ENCODE measurements at places on chromosomes 3 and 15. TPM values are rescaled to one million over a fixed set of nuclear protein-coding genes. Genes with fewer than 3 reads are reported as not detected.

- no peak for DNase-seq
These were observed 38.3 kb downstream of the PDE8A start for GRCh38 chr15:85019815-85020590.

- DNase-seq, result no peak
These were observed 6.9 kb downstream of the CORO2B start for GRCh38 chr15:68585574-68586273.

GRCh38 chr15:49898575-49899283 is 220.3 kb downstream of the ATP8B4 start:
- peak; percentile 53 for DNase-seq

DNA sequence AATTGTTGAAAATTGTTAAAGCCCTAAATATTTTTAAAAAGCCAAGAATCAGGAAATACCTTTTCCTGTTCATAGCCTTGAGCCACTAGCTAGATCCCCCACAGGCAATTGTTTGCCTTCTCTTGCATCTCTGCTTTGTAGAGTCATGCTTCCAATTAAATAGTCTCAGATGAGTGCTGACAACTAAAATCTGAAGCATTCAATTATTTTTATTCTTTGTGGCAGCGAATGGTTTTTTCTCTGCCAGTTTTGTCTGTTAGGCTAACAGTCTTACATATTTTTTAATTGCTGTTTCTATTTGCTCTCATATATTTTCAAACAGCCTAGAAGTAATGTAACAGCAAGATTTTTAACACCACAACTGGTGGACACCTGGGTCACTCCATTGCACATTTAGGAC is 277.1 kb upstream of the GBE1 start:
- DNase-seq, result peak; percentile 61

DNA sequence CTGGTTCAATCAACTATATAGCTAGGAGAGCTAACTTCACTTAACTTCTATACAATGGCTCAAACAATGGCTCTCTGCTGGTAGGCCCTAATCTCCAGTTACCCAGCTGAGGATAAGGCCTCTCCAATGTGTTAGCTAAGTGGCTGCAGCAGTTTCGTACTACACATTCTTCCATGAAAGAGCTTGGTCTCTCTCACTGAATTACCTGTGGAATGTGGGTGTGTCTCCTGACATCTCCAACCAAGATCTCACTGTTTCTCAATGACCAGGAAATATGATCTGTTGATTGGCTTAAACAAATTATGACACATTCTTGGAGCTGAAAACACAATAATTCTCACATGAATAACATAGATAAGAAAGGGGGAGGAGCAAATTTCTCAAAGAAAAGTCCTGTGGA is 169.8 kb upstream of the ROBO1 start:
- no peak for DNase-seq

GRCh38 chr15:99753066-99753465 is 19.8 kb upstream of the LYSMD4 start:
- DNase-seq, result no peak

The SIDT1 gene
- total RNA-seq, result 4.4 TPM

The PIGX gene
- 18.9 TPM for total RNA-seq

The ANO10 gene
- total RNA-seq, result 25.1 TPM

DNA sequence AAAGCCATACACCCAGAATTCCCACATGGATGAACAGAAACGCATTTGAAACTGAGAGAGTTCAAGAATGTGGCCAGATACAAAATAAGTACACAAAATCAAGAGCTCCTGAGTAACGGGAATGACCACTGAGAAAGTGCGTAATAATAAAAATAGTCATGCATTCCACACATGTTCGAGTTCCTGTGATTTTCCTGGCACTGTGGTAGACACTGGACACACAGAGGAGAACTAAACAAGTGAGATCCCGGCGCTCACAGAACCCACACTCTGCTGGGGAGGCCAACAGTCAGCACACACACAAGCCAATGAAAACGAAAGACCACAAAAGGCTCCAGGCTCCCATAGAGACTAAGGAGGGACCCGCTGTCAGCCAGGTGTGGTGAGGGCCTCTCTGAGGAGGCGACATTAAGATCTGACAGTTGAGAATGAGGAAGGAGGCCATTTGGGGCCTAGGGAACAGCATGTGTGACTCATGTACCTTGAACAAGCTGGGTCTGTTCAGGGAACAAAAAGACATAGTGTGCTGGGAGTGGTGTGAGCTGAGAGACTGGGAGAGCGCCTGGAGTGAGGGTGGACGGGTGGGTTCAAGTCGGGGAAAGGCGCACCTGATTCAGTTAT is 5.1 kb downstream of the FAM107A start:
- no peak for DNase-seq

GRCh38 chr3:130854208-130854864 is 39.5 kb upstream of the ATP2C1 start:
- DNase-seq, result no peak

GRCh38 chr3:24437326-24437725 is 57.3 kb downstream of the THRB start:
- DNase-seq, result no peak

GRCh38 chr3:74370342-74370741 is 244.1 kb downstream of the CNTN3 start:
- no peak for DNase-seq

DNA sequence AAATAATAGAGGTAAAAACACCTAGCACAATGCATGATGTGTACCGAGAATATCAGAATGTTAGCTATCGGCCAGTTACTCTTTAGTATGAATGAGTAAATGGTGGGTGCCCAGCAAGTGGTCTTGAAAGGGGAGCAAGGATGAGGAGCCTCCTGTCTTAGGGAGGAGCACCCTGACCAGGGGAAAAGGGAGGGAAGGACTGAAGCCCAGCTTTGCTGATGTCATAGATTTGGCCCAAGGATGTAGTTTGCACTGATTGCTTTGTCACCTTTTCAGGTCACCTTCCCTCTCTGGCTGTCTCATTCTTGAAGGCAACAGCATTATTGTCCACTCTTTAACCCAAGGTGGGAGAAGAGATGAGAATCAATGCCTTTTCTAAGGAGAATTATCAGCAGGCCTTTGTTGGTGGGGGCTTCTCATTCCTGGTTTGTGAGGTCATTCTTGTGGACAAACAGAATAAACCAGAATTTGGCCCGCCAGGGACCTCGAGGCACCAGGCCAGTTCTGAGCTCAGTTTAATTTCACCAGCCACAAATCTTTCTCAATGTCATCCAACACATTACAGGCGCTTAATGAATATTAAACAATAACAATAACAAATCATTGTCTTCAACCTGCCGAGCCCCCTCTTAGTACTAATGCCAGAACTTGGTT is 231.3 kb downstream of the VPS13C start:
- DNase-seq, result no peak

The UROC1 gene
- not detected for total RNA-seq

DNA sequence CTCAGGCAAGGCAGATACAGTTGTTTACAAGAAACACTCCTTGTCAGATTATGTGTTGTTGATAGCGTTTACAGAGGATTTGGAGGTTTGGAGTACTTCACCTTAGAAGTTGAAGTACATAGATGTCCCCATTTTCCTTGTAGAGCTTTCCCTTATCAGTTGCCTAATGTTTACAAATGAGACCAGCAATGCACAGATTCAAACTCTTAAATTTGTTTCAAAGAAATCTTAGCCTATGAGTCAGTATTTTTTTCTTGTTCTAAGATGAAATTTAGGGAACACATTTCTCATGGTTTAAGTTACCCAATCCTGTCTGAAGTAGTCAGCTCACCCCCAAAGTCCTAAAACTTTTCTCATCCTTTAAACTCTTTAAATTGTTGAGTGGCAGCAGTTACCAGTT is 6.3 kb upstream of the EIF5A2 start:
- no peak for DNase-seq

- DNase-seq, result no peak
These were observed 77.4 kb downstream of the DGKG start for GRCh38 chr3:186284661-186285060.

DNA sequence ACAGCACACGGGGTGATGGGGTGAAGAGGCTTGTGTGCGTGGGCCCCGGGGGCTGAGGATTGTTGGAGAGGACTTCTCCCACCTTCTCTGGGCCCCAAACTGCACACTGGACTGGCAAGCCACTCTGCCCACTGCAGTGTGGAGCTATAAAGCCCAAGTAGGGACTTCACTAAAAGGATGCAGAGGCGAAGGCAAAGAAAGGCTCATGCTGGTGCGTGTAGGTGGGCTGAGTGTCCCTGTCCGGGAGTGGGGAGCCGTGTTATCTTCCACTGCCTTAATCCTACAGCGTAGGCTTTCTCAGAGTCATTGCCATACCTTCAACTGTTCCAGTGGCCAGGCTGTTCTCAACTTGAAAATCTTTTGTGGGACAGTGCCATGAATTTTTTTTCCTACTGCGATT is 3.9 kb downstream of the PPARG start:
- DNase-seq, result no peak

- DNase-seq, result no peak
These were observed 87.5 kb upstream of the SNRPA1 start for GRCh38 chr15:101382544-101382943.

DNA sequence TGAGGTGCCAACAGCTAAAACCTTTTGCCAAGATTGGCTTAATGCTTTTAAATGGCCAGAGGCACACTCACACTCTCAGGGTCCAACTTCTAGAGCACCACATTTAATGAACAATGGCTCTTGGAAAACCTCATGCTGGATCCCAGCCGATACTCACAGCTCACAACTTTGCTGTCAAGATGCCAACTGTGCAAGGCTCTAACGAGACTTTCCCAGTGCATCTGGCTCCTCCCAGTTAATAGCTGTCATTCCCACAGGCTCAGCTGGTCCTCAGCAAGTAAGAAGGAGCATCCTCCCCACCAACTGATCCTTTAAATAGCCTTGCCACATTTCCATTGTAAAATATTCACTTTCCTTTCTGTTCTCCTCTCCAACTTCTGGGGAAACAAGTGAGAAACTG is 20.3 kb upstream of the FRMD4B start:
- no peak for DNase-seq

The MINAR1 gene
- 2.6 TPM for total RNA-seq

GRCh38 chr3:42271786-42272185 is 5.8 kb upstream of the CCK start:
- no peak for DNase-seq

- DNase-seq, result peak; percentile 4
These were observed 29.6 kb downstream of the LRRFIP2 start for GRCh38 chr3:37144806-37145205.

DNA sequence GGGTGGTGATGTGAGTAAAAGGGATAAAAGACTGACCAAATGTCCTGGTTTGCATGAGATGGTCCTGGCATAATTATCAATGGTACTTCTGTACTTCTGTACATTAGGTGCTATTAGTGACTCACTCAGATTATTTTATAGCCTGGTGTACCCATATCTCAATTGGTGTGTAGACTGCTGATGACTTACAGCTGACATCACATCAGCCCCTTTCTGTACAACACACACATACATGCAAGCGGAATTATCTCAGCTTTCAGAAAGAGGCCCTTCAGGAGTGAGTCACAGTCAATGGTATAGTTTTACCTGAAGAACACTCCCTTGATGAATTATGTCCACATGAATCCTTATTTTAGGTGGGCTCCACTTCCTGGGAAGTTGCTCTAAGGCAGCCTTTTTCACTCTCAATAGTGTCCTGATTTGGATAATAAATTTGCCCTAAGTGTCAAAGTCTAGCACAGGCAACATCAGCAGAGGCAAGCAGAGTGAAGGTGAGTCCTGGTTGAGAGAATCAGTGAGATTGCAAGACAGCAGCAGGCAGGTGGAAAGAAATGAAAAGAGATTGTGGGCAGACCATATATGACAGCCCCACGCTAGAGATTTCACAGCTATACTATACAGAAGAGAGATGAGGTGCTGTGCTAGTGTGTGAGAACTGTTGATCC is 137.0 kb downstream of the ZPLD1 start:
- no peak for DNase-seq

DNA sequence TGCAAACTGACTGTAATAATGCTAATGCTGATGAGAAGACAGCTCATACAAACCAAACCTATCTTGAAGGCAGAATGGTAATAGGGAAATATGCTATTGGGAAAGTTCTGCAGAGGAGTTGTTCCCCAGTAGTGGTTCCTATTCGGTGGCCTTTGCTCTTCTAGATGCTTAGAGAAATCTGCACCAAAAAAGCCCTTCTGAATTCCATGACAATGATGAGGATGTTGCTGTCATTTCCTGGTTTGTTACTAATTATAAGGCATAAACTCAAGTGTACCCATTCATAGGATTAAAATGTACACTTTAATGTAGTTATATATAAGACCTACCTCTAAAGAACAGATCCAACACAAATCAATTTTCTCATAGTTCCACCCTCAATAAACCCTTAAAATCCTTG is 30.1 kb downstream of the TOMM70 start:
- no peak for DNase-seq

The ZNF662 gene
- total RNA-seq, result 12.1 TPM

DNA sequence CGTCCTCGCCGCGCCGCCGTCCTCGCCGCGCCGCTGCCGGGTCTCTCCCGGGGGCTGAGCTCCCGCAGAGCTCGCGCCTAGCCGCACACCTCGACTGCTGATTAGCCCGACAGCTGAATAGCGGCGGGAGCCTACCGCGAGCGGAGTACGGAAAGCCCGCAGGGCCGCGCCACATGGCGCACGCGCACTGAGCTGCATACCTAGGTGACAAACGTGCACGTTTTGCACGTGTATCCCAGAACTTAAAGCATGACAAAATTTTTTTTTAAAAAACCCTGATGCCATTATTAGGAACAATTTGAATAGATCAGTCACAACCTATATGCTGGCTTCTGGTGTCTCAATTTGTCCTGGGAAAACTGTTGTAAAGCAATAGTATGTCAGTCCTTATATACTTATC is at the start of gene GOLGA8A:
Gene GOLGA8A (minus strand): TSS at position 122 of the 400 bp plus-strand sequence. CDS start 48,117 bp downstream, outside the sequence.
- peak; percentile 45 for DNase-seq

- DNase-seq, result no peak
These were observed 32.2 kb downstream of the GPR176 start for GRCh38 chr15:39887832-39888231.

GRCh38 chr15:86677278-86677677 is 597.6 kb downstream of the AGBL1 start:
- no peak for DNase-seq

DNA sequence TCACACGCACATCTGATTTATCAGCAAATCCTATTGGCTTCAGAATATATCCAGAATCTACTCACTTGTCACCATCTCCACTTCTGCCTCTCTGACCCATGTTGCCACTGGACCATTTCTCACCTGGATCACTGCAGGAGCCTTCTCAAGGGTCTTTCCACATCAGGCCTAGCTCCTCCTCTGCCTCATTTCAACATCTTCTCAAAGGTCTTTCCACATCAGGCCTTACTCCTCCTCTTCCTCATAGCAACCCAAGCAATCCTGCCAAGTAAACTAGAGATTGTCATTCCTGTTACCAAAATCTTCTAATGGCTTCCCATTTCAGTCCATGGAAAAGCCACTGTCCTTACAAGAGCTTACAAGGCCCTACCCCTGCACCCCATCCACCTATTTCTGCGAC is 18.0 kb upstream of the DUT start:
- no peak for DNase-seq

DNA sequence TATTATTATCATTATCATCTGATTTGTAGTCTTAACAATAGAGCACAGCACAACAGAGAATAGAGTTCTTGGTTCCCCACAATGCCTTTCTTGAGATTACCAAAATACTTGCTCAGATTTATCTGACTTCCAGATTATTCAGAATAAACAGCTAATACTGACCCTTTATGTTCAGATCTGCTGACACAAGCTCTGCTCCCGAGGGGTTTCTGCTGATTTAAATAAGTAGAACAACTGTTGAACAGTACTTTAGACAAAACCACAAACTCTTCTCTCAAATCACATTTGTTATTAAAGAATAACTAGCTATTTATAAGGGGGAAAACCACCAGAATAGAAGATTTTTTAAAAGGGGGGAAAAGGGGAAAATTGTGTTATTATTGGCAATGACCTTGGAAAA is 380.2 kb upstream of the ATP11B start:
- DNase-seq, result no peak

The MYO9A gene
- total RNA-seq, result 73.8 TPM
